ENCODE measurements at places on chromosomes 11 and 22. TPM values are rescaled to one million over a fixed set of nuclear protein-coding genes. Genes with fewer than 3 reads are reported as not detected.

DNA sequence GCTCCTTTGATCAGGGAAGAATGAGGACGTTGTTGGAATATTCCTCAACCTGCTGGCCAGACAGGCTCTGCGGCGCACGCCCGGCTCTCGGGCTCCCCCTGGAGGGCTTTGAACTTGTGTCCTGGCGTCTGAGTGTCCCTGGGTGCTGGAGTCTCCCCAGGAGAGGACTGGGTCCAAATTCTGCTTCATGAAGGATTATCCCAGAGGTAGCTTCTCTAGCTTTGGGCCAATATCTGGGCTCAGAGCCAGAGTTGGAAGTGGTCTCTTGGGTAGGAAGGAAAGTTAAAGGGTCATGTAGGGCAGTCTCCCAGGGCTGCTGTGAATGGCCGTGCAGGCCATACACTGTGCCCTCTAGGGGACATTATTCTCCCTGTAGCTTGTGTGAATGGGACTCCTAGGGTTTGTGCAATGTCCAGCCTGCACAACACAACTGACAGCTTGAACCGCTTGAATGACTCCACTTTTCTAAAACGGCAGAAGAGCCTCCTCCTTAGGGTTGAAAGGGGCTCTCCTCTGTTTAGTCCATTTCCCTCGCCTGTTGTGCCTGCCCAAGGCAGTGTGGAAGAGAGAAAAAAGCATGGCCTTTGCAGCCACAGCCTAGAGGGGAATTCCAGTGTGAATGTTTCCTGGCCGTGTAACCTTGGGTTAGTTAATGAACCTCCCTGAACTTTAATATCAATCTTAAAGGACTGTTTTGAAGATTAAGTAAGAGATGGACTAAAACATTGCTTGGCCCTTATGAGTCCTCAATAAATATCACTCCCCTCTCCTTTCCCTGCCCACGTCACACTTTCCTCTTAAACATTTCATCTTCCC lies 111.2 kb upstream of the THY1 start:
- no peak for DNase-seq

DNA sequence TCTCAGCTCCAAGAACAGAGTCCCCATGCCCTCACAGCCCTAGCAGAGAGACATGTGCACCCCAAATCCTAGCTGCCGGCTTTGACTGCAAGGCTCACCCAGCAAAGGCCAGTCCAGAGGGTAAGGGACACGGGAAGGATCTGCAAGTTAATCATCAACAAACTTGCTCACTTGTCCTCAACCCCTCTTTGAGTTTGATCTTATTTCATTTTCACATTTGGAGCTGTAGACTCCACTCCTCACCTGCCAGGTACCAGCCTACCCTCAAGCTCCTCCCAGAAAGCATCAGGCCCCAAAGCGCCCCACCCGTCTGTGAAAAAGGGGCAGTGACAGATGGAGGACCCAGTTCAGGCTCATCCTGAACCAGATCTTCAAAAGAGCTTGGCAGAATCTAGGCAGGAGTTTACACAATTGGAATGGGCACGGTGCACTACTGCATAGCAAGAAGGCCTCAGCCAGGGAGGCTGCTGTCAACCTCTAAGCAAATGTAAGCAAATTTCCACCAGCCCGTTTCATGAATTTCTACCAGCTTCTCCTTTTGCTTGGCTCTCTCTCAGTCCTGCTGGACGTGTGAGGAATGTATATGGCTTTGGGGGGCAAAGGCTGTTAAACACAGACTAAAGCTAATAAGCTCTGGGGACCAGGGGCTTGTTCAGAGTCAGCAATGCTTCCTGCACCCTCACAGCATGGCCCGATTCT lies 5.5 kb downstream of the EHD1 start:
- no peak for DNase-seq

DNA sequence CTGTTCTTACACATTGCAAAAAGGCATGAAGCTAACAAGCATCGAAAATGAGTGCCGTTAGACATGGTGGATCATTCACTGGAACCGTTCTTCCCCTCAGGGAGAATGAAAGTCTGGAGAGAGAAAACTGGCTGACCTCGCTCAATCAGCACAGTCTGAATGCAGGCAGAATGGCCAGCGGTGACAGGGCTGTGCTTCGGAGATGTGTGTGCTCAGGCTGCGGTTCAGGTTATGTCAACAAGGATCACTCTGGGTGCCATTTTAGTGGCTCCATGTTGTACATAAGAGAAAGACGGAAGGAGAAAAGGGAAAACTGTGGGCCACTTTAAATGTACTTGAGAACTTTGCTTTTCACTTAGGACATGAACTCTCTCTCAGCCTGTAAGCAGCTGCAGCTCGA lies 749.8 kb upstream of the ARHGAP42 start:
- no peak for DNase-seq

DNA sequence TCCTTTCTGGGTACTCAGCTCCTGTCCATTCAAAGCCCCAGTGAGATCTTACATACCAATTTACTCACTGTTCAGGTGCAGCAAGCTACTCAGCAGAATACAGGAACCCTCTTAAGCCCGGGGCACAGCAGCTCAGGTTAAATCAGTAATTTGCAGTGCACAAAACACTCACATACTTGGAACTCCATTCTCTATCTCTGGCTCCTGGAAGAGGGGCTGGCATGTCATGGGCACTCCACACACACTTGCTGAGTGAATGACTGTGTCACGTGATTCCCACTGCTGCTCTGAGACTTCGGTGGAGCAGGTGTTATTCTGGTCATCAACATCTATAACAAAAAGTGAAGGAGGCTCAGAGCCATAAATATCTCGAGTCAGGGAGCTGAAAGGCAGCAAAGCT lies 157.3 kb upstream of the BDNF start:
- DNase-seq: no peak

DNA sequence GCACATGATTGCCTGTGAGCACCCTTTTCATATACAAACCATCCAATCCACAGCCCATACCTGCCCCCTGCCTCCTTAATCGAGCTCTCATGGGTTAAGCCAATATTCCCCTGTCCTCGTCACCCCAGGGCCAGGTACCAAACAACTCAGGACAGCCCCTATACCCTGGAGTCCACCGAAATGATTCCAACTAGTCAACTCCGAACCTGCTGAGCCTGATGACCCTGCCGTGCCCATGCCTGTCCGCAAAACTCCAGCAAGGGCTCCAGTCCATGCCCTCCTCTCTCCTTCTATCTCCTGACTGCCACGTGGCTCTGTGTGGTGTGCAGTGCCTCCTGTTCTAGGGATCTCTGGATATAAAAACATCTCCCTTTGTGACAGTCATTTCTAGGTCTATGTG lies 35.5 kb upstream of the SYT13 start:
- no peak for DNase-seq

GRCh38 chr11:413120-414081 lies 1.4 kb downstream of the SIGIRR start:
- no peak for DNase-seq

DNA sequence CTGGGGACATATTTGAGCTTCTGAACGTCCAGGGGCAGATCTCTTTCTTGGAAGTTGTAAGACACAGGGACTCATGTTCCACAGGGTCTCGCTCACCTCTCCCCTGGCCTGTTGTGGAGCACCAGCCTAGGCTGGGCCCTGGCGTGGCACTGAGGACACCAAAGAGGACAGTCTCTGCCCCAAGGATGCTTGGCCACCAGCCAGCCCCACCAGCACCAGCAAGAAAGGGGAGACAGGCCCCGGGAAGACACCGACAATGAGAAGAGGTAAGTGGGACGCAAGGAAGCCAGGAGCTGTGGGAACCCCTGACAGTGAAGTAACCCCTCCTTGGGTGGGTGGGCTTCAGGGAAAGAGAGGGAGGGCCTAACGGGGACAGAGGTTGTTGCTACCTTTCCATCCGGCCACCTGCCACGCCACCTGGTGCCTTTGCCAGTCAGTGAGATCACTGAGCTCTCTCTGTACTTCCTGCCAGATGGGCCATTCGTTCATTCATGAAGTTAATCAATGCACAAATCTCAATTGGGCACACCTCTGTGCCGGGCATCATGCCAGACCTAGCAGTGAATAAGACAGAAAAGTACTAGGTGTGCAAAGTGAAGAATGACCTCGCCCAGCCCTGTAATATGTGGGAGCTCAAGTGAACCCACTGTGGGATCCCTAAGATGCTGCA lies 11.1 kb downstream of the APOL5 start:
- no peak for DNase-seq

DNA sequence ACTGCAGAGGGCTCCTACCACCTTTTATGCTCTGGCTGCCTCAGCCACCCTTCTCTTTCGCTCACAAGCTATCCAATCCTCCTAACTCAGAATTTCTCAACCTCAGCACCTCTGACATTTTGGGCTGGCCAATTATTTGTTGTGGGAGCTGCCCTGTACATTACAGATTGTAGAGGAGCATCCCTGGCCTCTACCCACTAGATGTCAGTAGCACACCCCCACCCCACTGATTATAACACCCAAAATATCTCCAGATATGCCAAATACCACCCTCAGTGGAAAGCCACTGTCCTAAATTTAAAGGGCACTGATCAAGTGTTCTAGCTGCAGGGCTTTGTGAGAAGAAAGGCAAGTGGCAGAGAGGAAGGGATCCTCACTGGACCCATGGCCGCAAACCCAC lies 443.1 kb downstream of the SOX6 start:
- DNase-seq: peak; percentile 10

Gene TIMP3
- 166 TPM for total RNA-seq

Gene GRAMD1B
- total RNA-seq: 0.42 TPM

Gene BAIAP2L2
- 0.49 TPM for total RNA-seq

Gene RIMBP3B
- not detected for total RNA-seq

Gene NCR3LG1
- total RNA-seq: 5.9 TPM

Gene PGM2L1
- 2.0 TPM for total RNA-seq

Gene ACR
- total RNA-seq: not detected

Gene SF3A1
- total RNA-seq: 152 TPM
